ENCODE measurements at places on chromosomes 1 and 21. TPM values are rescaled to one million over a fixed set of nuclear protein-coding genes. Genes with fewer than 3 reads are reported as not detected.

The LHX8 gene
- not detected for total RNA-seq

DNA sequence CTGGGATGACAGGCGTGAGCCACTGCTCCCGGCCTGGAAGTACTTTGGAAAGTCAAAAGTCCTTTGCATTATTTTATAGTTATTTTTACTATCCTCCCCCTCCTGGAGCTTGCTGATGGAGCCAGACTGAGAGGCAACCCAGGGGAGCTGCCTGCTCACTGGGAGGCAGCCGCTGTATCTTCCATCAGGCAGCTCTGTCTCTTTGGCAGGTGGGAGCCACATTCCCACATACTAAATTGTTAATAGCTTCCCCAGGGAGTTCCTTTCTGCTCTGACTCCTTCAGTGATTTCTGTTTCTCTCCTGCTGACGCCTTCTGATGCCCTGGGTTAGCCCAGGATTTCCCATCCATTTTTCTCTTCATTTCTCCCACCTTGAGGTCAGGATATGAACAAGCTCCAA lies 4.9 kb upstream of the OPRD1 start:
- no peak for DNase-seq
- H3K27ac ChIP-seq = no peak overlapping the region
- no peak overlapping the region for H3K4me3 ChIP-seq
- no peaks in the 10 kb centered on the region for H3K36me3 ChIP-seq
- H3K4me1 ChIP-seq = no peaks in the 10 kb centered on the region
- H3K27me3 ChIP-seq = no peaks in the 10 kb centered on the region

DNA sequence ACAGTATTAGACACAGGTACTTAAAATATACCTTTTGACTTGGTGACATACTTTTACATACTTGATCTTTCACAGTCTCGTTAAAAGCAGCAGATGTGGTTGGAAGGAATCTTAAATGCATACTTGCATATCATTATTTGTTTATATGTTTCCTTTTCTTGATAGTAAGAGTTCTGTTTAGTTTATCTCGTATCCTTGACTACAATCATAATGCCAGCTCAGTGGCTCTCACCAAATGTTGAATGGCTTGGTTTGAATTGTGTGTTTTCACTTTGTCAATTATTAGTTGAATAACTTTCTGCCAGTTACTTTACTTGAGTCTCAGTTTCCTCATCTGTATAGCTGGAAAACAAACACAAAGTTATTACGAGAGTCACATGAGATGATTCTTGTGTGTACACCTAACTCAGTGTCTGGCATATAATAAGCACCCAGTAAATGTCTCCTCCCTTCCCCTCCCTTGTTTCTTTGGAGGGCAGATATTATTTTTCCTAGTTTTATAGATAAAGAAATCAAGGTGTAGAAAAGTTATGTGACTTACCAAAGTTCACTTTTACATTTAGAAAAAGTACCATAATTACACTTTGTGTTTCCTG lies 131.6 kb upstream of the IVNS1ABP start:
- H3K36me3 ChIP-seq = no peaks in the 10 kb centered on the region
- DNase-seq = no peak
- H3K27ac ChIP-seq = no peak overlapping the region

The PTPN7 gene
- total RNA-seq = 0.98 TPM

- no peaks in the 10 kb centered on the region for H3K36me3 ChIP-seq
- no peak overlapping the region for H3K4me3 ChIP-seq
- H3K27ac ChIP-seq = no peak overlapping the region
- H3K27me3 ChIP-seq = no peaks in the 10 kb centered on the region
- H3K4me1 ChIP-seq = no peaks in the 10 kb centered on the region
- DNase-seq = no peak
Observed at GRCh38 chr1:231735941-231736340, 109.4 kb downstream of the DISC1 start.

GRCh38 chr1:157403203-157403602 lies 149.1 kb downstream of the FCRL5 start:
- no peaks in the 10 kb centered on the region for H3K4me1 ChIP-seq
- H3K27ac ChIP-seq = no peak overlapping the region
- H3K4me3 ChIP-seq = no peak overlapping the region
- no peaks in the 10 kb centered on the region for H3K27me3 ChIP-seq
- H3K36me3 ChIP-seq = no peaks in the 10 kb centered on the region
- no peak for DNase-seq

DNA sequence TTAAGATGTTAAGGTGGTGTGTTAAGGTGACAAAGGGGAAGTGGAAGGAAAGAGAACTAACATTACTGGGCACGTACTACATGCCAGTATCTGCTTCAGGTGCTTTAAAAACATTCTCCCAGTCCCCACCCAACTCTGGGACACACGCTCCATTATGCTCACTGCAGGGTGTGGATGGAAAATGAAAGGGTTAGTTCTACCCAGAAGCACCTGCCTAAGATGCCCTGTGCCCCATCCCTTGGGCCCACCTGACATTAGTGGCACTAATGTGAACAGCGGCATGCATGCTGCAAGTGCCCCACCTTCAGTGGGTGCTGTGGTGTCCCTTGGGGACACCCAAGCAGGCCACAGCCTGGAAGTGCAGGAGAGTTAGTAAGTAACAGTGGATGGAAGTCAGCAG lies 82.9 kb upstream of the CXADR start:
- H3K27ac ChIP-seq = no peak overlapping the region
- H3K36me3 ChIP-seq = no peaks in the 10 kb centered on the region
- no peak overlapping the region for H3K4me3 ChIP-seq
- H3K27me3 ChIP-seq = no peaks in the 10 kb centered on the region

DNA sequence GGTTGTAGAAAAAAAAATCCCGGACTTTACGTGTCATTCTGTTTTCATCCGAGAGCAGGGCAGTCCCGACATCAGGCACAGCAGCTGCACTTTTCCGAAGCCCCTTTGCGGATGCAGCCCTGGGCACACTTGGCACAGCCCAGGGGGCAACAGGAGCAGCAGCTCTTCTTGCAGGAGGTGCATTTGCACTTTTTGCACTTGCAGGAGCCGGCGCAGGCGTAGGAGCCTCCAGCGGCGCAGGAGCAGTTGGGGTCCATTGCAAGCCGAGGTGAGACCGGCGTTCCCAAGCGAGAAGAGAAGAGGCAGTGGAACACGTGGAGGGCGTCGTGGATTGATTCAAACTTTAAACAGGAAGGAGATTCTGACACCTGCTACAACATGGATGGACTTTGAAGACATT lies at the start of gene MT1HL1:
Gene MT1HL1, minus strand, starts transcription at position 326 of the 400 bp plus-strand sequence. Its CDS starts 69 bp downstream, at position 257.
- H3K27me3 ChIP-seq = no peaks in the 10 kb centered on the region
- no peak for DNase-seq
- no peak within 1 kb of the TSS for H3K4me3 ChIP-seq
- H3K4me1 ChIP-seq = no peaks in the 10 kb centered on the region
- no peaks in the 10 kb centered on the region for H3K36me3 ChIP-seq

- no peaks in the 10 kb centered on the region for H3K36me3 ChIP-seq
- no peaks in the 10 kb centered on the region for H3K27me3 ChIP-seq
- DNase-seq = no peak
Observed at GRCh38 chr21:34158866-34159835, 85.8 kb downstream of the MRPS6 start.

GRCh38 chr1:153217212-153217611 lies at the start of gene PRR9:
Gene PRR9, plus strand, starts transcription at chr1:153217584. Its CDS starts 561 bp downstream, at chr1:153218145.
- no peaks in the 10 kb centered on the region for H3K4me1 ChIP-seq
- DNase-seq = no peak
- H3K4me3 ChIP-seq = no peak within 1 kb of the TSS
- no peaks in the 10 kb centered on the region for H3K27me3 ChIP-seq

DNA sequence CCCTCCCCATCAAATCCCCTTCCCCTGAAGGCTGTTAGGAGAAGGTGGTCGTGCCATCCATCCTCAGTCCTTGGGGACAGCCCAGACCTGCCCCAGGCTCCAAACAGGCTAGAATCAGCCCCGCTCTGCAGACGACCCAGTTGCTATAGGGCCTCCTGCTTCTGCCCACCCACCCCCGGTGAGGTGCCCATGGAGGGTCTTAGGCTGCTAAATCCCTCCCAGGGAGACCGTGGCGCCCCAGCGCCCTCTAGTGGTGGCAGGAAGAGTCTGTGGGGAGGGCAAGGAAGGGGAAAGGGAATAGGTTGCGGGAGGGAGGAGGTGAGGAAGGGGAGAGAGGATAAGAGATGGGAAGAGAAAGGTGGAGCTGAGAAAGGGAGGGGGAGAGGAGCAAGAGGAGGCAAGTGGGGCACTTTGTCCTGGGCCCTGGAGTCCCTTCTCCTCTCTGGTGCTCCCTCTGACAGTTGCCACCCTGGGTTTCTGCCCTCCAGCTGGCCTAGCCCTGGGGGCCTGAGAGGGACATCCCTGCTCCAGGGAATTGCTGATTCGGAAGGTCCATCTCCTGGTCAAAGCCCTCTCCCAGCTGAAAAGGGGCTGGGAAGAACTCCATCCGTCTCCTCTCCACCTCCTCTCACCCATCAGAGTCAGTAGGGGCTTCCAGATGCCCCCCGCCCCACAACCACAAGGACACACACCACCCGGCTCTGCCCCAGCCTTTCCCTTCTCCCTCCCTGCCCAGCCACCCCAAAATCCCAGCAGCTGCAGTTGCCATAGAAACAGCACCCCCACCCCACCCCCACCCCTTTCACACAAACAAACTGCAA lies 55.4 kb downstream of the CAMK2N1 start:
- no peak overlapping the region for H3K4me3 ChIP-seq
- H3K36me3 ChIP-seq = no peaks in the 10 kb centered on the region

The DCDC2B gene
- total RNA-seq = not detected
